ENCODE measurements at places on chromosomes 1 and 21.

DNA sequence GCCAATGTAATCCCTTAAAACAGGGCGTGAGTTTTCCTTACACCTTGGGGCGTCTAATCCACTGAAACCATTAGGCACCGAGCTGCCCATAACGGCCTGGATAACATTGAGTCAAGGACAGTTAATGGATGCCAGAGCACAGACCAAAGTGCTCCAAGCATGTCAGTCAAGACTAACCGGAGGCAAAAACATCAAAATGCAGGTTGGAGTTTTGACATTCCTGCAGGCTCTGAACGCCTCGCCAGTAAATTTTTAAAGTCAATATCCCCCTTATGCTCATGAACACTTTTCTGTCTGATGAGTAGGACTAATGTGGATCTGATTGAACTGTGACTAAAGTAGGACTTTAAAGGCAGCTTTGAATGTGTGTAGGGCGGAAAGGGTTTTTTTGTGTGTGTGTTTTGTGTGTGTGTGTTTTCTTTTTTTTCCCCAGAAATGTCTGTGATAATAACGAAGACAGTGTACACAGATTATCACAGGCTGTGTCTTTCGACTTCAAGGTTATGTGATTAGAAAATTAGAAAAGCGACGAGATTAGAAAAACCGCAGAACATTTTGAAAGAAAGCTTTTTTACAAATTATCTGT lies 194.2 kb upstream of the PROX1 start:
- no peak for DNase-seq

DNA sequence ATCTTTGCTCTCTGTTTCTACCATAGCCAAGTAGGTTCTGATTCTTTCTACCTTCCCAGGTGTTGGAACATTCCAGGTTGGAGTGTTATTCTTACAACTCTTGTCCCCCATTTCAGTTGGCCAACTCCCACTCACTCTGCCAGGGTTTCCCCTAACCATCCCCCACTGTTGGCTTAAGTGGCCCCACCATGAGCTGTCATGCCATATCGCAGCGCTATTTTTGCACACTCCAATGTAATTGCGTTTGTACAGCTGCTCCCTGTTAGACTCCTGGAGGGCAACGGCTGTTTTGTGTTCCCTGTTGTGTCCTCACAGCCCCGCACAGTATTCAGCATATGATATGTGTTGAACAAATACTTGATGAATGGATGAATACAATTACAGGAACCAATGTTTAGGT lies 117.7 kb upstream of the ETS2 start:
- no peak for DNase-seq

- DNase-seq, result no peak
Measured at GRCh38 chr1:106194206-106194605, 862.3 kb upstream of the PRMT6 start.

DNA sequence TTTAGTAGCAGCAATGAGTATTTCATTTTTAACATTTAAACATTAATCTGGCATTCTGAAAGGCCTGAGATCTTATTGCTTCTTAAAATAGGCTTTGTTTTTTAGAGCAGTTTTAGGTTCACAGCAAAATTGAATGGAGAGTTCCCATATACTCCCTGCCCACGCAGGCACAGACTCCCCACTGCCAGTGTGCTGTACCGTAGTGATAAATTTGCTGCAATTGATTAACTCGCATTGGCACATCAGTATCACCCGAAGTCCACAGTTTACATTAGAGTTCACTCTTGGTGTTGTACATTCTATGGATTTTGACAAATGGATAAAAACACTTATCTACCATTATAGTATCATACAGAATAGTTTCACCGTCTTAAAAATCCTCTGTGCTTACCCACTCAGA lies 71.8 kb upstream of the ERRFI1 start:
- no peak for DNase-seq

DNA sequence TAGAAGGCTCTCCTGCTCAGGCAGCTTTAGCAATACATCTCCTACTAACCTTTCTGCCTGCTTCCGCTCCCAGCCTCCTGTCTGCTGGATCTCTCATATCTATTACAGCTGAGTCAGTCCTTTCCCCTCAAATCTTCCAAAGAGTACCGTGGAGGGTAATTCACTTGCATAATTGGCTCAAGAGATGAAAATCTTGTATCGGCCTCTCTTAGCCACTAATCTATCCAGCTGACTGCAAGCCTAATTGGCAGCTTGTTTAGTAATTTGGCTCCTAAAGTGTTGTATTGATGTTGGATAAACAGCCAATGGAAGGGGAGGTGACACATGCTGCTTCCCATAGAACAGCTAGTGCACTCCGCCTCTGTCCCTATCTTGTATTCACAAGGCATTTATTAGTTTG lies 195.7 kb downstream of the GPATCH2 start:
- DNase-seq, result no peak

DNA sequence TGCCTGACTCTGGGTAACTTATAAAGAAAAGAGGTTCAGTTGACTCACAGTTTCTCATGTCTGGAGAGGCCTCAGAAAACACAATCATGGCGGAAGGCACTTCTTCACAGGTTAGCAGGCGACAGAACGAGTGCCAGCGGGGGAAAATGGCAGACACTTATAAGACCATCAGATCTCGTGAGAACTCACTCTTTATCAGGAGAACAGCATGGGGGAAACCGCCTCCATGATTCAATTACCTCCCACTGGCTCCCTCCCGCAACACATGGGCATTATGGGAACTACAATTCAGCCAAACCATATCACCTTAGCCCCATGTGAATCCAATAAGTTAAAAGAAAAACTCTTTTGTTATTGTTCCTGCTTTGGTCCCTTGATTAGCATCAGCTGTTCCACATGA lies 725.2 kb downstream of the LRRIQ3 start:
- no peak for DNase-seq

GRCh38 chr1:177706977-177707376 lies 262.9 kb downstream of the SEC16B start:
- no peak for DNase-seq

DNA sequence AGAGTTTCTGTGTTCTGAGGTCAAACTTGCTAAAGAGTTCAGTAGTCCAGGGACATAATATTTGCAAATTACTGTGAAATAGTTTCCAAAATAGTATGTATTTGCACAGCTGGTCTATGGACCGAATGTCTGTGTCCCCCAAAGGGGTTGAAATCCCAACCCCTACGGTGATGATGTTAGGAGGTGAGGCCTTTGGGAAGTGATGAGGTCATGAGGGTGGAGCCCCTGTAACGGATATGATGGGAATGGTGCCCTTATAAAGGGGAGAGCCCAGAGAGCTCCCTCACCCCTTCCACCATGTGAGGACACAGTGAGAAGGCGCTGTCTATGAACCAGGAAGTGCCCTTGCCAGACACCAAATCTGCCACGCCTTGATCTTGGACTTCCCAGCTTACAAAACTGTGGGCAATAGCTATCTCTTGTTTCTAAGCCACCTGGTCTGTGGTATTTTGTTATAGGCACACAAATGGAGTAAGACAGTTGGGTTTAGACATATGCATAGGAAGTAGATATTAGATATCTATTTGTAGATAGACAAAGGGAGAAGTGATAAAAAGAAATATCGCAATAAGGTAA lies 21.7 kb downstream of the RNF187 start:
- no peak for DNase-seq

GRCh38 chr1:41387667-41388091 lies 26.4 kb downstream of the FOXO6 start:
- DNase-seq, result no peak

GRCh38 chr1:30323841-30324240 lies 399.5 kb downstream of the MATN1 start:
- no peak for DNase-seq

- DNase-seq, result no peak
Measured at GRCh38 chr1:27562534-27563340, 41.2 kb downstream of the AHDC1 start.

- DNase-seq, result peak; percentile 56
Measured at GRCh38 chr21:34198231-34199120, 125.1 kb downstream of the MRPS6 start.

DNA sequence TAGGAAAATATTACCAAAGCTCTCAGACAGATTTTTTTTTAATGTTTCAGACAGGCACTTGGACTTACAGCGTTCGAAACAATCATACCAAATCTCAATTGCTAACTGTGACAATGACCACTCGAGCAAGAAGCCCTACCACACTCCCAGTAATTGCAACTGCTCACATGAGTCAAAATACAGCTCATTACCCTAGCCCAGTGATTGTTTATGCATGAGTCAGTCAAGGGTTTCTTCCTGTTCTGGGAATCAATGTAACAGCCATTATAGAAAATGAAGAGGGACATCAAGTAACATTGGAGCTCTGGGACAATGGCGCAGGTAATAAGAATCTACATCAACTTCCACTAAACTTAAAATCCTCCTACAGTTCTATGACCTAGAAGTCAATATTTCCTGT lies 56.1 kb upstream of the SH3GLB1 start:
- DNase-seq, result no peak

DNA sequence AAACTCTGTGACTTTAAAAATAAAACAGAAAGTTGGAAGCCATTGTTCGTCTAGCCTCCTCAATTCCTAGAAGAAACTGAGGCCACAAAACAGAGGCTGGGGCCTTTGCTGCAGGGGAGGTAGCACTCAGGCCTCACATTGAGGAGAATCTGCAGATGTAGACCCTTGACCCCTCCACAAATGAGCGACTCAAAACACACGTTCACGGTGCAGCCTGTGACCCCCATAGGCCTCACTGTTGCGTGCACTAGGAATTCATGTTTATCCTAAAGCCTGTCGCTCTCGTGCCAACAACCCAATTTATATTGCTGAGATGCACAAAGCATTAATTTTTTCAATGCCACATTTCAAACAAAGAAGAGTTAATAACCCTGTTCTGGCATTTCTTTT lies 5.6 kb downstream of the TMEM51 start:
- DNase-seq, result no peak

DNA sequence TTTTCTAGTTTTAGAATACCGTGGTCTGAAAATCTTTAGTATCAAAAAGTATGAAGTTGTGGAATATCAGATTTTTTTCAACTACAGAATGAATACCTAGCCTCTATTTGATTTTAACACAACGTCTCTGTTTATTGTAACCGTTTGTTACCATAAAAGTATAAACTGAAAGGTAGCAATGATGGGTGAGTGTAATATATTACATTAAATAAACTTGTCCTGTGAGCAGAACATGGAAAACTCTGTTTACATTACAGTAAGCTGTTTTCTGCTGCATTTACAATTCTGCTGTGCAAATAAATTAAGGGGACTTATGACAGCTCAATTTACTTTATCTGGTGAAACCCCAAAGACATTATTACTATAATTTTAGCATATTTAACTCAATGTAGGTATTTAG lies 62.5 kb downstream of the CHRM3 start:
- no peak for DNase-seq

GRCh38 chr1:183137782-183138181 lies 48.3 kb upstream of the LAMC2 start:
- DNase-seq, result no peak

- no peak for DNase-seq
Measured at GRCh38 chr1:246113555-246114095, 393.5 kb downstream of the SMYD3 start.

DNA sequence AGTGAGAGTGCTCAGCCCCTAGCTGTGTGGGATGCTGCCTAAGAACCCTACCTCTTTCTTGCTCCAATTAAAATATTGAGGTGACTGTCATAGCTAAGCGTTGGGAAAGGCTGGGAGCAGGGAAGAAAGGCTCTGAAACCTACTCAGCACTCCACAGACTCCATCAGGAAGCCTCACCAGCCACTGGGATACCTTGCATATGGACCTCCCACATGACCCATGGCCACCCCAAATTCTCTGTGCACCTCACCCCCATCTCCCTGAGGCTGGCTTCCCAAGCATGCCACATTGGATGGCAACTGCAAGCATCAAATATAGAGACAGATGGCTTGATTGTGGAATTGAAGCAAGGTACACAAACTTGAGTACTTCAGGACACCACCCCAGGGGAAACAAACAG lies 41.8 kb downstream of the FLVCR1 start:
- no peak for DNase-seq

GRCh38 chr21:38927776-38928175 lies 122.0 kb downstream of the ETS2 start:
- DNase-seq, result no peak

DNA sequence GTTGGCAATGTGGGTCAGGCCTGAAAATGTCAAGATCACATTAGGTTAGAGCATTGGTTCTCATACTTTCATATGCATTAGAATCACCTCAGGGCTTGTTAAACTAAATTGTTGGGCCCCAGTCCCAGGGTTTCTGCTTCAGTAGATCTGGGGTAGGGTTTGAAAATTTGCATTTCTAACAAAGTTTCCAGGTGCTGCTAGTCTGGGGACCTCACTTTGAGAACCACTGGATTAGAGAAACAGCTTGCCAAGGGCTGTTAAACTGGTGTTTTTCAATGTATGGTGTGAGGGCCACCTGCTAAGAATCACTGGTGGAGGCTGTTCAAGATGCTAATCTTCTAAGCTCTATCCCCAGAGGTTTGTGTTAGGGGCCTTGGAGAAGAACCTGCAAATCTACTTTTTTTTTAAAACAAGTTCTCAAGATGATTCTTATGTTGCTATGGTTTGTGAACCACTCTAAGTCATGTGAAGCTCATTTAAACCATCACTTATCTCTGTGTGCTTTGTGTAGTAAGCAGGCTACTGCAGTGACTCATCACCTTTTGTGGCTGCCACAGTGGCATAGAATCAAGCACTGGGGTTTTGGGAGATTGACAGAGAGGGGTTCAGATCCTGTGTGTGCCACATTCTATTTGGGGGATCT lies 152.2 kb downstream of the S1PR1 start:
- DNase-seq, result no peak

GRCh38 chr1:233668146-233668724 lies 54.3 kb downstream of the KCNK1 start:
- no peak for DNase-seq

DNA sequence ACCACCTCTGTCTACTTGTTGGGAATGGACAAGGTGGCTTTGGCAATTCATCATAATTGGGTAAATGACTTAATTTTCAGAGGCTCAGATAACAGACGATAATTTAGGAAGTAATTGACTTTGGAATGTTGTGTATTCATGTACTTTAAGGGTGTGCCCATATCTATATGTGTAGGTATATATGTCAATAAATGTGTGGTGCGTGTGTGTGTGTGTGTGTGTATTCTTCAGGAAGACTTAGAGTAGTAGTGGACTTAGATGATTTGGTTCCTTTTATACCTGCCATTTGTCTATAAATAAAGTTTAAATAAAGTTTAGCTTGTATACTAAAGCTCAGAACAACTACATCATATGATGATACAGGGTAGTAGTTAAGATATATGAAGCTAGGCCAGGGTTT lies 20.0 kb upstream of the JUN start:
- no peak for DNase-seq

- no peak for DNase-seq
Measured at GRCh38 chr1:118249641-118250040, 64.6 kb upstream of the SPAG17 start.

GRCh38 chr1:14693949-14694348 lies 95.5 kb downstream of the KAZN start:
- DNase-seq, result no peak

GRCh38 chr1:29398431-29398830 lies 162.1 kb downstream of the PTPRU start:
- DNase-seq, result no peak

All from suppressor macrophage treated with lipopolysaccharide for 1 hour (primary cell).